GDM1 (cell line): ENCODE measurements at places on chromosomes 4 and X.

DNA sequence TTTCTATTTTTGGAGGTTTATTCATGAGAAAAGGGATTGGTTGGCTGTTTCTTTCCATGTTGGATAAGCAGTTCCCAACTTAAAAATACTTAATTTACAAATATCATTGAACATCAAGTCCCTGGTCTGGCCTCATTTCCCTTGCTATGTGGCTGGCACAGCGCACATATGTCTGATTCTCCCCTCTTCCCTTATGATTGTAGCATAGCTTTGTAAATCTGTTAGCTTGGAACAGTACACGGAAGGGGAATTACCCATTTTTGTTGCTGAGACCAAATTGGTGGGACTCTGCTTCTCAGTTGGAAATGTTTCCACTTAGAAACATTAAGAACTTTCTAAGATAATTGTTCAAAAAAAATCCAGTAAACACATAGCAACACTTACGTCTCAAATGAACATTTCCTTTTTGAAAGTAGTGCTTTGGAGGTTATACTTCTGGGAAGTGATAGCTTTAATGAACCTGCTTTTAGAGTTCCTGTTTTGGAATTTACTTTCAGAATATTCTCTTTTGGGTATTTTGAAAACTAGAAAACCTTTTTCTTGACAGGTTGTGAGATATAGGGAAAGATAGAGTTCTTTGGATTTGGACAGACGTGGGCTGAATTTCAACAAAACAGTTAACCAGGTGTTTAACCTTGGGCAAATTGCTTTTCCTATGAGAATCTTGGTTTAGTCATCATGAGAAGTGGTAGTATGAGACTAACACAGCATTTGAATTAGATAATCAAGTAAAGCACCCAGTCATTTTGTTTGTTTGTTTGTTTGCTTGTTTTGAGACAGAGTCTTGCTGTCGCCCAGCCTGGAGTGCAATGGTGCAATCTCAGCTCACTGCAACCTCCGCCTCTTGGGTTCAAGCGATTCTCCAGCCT is 47.3 kb downstream of the STIM2 start:
- DNase-seq, result no peak

- DNase-seq, result no peak
Observed at GRCh38 chr4:139844057-139844456, 178.4 kb downstream of the MGST2 start.

DNA sequence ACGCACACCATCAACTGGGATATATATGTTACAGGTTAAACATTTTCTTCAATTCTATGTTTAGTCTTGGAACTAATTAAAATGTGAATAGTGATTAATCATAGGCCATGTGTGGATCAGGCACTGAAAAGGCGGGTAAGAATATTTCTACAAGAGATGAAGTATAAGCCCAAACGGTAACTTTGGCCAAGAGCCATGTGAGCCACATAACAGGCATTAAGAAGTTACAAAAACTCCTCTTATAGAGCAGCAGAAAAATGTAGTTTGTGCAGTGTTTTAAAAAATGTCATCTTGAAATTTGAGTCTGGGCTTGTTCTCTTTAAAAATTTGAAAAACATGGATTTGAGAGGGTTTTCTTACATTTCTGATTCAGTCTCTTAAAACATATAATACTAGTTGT is 521.8 kb upstream of the DIPK2B start:
- no peak for DNase-seq

- DNase-seq, result no peak
Observed at GRCh38 chr4:17630228-17630627, 15.8 kb downstream of the MED28 start.

DNA sequence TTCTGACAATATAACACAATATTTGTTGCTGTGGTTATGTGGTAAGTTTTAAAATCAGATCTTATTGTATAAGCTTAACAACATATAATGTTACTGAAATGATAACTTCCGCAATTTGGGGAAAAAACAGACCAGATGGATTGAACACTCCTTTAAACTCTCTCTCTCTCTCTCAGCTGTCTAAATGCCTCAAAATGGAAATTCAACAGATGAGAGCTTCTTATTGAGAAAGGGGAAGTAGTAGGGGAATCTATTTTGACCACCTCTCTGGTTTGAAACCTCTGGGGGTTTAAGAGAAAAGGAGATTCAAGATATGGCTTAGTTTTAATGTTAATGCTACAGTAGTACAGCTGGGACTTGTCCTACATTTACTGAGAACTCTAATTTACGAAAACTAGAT is 40.3 kb downstream of the DMD start:
- no peak for DNase-seq

- DNase-seq, result no peak
Observed at GRCh38 chr4:22179124-22179874, 230.7 kb upstream of the KCNIP4 start.

DNA sequence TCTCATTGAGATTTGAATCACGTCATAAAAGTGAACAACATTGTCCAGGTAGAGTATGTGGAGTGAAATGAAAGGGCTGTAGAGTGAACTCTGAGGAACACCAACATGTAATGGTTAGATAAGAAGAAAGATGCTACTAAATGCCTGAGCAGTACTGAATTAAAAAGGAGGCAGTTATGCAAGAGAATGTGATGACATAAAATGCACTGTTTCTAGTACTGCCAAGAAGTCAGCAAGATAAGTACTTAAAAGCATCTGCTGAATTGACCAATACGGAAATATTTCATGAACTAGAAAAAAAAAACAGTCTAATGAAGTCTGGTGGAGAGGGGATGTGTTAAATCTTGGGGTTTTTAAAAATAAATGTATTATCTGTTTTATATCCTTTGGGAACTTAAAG is 583.8 kb upstream of the GALNT7 start:
- no peak for DNase-seq

GRCh38 chrX:139039041-139039440 is 327.5 kb upstream of the FGF13 start:
- no peak for DNase-seq

GRCh38 chrX:48466696-48467095 is 3.4 kb downstream of the SLC38A5 start:
- no peak for DNase-seq

DNA sequence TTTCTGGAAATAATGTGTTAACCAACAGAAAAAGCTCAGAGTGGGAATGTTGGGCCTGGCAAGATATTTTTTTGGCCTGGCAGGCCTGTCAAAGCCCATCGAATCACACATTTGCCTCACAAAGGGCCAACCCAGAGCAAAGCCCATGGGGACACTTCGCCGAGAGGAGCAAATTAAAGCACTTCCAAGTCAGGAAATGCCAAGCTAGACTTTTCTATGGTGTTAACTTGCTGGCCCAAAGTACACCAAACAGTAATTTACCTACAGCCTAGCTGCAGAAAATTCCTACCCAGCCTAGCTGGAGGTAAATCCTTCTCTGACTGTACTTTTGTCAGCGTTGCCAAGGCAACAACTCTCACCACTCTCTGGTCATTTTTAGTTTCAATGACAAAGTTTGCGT is 288.6 kb upstream of the LDB2 start:
- no peak for DNase-seq

DNA sequence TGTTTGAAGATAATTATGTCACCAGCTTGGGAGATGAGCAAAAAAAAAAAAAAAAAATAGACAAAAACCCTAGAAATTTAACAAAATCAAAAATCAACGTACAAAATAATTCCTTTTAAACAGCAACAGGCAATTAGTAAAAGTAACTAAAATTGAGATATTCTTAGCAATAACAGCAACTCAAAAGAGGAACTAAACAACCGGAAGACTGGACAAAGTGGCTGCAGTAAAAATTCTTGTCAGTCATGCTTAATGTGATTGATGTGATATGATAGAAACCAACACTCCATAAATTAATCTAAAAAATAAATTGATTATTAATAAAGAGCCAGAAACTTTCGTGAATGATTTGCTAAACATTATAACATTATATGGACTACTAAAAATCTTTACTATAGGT is 1534.6 kb upstream of the AGA start:
- DNase-seq, result no peak

GRCh38 chrX:111875881-111876280 is at the start of gene TRPC5OS:
TRPC5OS (plus strand) TSS chrX:111876181; CDS start chrX:111901850, 25,669 bp downstream.
- no peak for DNase-seq

DNA sequence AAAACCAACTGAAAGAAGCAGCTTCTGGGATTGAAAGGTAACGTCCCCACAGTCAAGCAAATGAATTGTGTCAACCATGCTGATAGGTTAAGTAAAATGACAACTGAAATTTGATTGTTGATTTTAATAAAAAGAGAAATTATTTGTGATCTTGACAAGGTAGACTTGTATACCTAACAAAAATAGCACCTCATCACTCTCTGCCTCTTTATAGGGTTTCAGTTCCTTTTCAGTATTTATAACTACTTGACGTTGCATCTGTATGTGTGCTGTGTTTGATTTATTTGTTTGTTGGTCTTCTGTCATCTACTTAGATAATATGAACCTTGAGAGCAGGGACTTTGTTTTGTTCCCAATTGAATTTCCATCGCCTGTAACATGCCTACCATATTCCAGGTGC is 7.9 kb upstream of the PPP3CA start:
- no peak for DNase-seq

GRCh38 chr4:119238068-119238722 is 25.7 kb downstream of the USP53 start:
- DNase-seq, result no peak

DNA sequence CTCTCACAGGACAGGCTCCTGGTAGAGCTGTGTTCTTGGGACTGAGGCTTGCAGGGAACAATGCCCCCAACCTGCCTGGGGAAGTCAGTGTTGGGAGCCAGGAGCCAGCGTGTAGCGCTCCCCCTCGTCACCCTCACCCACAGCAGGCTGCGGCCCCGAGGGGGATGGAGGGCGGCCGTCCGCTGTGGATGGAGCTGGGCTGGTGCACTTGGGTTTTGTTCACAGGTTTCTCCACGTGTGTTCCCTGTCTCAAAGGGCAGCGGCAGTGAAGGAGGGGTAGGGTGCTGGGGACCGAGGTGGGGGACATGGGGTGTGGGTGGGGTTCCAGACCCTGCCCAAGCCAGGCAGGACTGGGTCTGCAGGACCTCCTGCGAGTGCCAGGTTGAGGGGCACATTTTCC is 69.1 kb downstream of the RGS12 start:
- no peak for DNase-seq
